NCI-H1048 (cell line): ENCODE measurements at places on chromosomes 11 and 22.

DNA sequence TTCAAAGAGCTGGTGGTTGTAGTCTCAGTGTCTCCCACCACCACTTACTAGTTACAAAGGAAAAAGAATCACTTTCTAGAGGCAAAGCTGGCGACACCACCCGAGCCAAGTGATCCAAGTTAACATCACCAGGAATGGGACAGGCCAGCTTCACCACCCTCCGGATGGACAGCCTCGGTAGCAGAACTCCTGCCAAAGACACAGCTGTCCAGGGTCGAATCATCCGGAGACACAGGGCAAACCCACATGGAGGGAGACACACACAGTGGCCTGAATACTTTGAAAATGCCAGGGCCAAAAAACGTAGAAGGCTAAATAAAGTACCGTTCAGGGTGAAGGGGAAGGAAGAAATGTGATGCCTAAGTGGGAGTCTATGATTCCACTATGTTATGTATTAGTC is 33.1 kb downstream of the KCNQ1 start:
- no peak for DNase-seq

DNA sequence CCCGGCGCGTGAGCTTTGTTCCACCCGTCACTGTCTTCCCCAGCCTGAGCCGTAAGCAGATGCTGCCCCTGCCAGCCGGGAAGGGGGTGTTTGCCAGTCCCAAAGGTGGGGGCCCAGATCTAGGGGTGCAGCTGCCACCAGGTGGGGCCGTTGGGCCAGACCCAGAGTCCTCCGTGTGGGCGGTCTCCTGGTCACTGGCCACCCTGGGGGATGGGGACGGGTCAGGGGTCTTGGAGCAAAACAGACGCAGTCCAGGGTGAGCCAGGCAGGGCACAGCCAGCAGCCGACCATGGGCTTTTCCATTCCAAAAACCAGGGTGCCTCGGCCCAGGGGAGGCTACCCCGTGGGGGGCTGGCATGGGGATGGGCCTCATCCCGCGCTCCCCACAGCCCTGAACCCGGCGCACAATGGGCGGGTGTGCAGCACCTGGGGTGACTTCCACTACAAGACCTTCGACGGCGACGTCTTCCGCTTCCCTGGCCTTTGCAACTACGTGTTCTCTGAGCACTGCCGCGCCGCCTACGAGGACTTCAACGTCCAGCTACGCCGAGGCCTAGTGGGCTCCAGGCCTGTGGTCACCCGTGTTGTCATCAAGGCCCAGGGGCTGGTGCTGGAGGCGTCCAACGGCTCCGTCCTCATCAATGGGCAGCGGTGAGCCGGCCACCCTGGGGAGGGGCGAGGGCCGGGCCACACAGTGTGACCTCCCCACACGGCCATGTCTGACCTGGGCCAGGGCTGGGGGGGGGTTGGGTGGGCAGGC is 3.5 kb downstream of the MUC5B start:
- DNase-seq: no peak

DNA sequence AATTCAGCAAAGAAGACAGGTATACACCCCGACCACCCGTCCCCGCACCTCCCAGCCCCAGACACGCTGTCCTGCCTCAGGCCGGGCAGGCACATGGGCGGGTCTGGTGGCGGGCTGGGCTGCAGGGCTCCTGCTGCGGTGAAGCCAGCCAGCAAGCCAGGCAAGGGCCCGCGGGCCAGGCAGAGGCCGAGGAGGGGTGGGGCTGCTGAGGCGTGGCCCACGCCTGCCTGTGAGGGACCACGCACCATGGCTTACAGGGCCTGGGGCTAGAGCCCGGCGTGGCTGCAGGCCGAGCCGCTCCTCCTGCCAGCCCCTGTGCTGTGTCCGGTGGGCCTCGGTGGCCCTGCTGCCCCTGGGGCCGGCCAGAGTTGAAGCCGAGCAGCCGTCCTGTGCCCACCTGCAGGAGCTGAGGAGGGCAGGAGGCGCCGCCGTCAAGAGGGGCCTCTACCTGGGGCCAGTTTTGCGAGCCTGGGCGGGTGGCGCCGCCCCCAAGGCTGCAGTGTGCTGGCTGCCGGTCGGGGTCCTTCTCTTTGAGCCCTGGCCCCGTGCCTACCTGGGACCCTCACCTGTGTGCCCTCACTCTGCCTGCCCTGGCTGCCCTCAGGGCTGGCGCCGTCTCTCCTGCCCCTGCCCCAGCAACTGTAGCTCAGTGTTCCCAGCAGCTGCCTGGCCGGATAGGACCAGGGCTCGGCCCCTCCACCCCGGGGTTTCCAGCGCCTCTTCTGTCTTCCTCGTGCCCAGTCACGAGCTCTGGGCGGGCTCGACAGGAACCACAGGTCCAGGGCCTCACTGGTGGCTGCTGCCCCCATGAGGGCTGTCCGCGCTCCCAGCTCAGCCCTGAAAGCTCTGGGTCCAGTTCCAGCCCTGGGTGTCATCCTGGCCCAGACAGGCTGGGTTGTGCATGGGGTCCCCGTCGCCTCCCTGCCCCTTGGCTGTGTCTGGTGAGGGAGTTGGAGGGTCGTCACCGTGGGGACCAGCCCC is 38.4 kb downstream of the MOB2 start:
- no peak for DNase-seq

DNA sequence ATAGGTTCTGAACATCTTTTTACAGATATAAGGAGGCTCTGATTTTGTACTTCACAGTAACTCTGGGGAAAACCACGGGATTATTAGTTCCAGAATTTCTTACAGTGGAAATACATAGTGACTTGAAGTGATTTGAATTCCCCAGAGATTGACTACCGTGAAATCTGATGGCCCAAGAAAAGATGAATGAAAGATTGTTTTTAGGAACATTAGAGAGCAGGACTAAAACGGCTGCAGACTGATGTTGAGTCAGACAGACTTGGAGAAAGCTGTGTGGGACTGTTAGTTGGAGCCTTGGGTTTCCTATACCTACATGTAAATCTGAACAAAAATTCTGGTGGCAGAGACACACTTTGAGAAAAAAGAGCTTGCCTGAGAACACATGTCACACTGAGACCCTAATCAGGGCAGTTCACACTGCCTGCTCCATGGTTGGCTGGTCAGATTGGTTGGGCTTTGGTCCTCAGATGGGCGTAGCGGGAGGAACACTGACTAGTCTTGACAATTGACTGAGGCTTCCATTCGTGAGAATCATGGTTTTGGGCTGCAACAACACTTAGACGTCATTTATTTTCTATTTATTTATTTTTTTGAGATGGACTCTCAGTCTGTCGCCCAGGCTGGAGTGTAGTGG is 6.8 kb downstream of the PPP6R3 start:
- DNase-seq: no peak

DNA sequence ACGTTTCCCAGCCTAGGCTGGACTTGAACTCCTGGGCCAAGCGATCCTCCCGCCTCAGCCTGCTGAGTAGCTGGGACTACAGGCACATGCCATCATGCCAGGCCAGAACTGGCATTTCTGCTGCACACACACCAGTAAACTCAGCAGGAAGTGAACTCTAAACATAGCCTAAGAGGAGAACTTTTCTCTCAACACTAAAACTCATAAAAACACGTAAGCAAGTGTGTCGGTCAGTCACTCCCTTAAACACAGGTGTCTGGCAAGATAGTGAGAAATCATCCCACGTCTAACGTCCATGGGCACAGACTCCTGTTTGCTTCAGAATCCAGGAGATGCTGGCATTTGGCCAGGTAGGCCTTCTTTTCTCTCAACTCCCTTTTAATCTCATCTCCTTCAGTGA is 104.8 kb downstream of the RPL27A start:
- DNase-seq: no peak

DNA sequence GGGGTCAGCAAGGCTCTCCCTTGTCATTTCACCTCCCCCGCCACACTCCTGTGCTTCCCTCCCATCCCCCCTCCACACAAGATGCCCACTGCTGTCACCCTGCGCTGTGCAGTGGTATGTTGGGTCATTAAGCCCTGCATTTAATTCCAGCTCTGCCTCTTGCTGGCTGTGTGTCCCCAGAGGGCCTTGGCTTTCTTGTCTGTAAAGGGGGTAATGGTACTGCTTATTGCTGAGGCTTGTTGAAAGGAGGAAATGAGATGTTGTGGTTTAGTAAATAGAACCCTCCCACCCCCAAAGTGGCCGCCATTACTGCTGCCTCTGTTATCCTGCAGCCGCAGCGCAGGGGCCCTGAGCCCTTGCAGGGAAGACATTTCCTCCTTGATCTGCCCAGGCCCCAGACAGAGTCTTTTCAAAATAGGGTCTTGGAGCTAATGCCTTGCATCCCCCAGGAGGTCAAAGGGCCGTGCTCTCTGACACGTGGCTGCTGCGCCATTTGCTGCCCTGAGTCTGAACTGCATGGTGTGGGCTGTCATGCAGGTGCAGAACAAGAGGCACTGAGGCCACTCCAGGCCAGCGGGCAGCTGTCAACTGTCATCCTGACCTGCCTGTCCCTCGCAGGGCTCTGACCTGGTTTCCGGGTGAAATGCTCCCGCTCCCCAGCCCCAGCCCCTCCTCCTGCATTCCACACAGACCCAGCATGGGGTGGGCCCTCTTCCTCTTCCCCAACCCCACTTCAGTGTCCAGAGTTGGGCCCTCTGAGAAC is 18.7 kb downstream of the PVALB start:
- no peak for DNase-seq

- DNase-seq: no peak
These were observed 662.6 kb downstream of the METTL15 start for GRCh38 chr11:28770806-28771205.

- no peak for DNase-seq
These were observed 10.5 kb downstream of the SYNGR1 start for GRCh38 chr22:39360242-39360641.

DNA sequence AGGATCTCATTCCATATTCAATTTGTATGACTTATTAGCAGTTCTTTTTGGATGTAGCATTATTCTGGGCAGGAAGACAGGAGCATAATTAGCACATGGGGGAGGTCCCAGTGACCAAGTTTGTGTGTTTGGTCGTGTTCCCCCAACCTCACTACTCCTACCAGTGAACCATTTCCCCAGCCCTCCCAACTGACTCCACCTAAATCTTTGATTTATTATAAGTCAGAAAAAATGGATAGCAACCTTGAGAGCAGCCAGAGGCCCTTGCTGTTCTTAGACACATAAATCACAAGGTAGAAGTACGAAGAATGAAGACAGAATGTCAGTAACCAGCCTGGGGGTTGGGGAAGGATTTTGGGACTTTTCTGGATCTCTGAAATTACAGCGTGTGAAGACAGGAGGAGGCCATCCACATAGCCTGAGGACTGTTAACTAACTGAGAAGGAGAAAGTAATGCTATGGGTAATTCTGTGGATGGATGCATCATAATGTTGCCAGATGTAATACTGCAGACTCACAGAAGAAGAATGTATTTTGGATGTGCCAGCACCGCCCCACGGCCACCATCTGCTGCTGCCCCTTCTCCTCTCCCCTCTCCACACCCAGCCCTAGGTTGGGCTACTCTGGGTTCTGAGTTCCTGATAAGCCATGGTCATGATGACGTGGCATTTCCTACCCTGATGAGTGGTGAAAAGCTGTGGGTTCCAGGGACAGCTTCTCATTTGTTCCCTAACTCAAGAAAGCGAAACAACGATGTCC is 124.3 kb upstream of the TTC12 start:
- no peak for DNase-seq

DNA sequence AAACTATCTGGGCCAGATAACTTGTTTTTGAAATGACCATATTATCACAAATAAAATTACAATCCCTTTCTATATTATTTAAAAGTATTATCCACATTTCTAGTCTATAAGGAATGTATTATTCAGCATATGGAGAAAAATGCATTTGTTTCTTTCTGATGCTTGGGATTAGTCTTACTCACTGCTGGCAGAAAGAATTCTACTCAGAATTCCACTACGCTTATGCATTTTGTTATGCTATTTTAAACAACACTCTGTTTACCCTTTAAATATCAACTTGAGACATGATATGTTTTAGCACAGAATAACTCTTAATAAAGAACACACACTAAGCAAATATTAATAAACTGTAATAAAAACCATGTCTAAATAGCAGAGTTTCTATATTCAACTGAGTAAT is 77.6 kb upstream of the ANO3 start:
- no peak for DNase-seq

GRCh38 chr11:58254936-58255335 is 13.1 kb downstream of the OR10W1 start:
- no peak for DNase-seq

DNA sequence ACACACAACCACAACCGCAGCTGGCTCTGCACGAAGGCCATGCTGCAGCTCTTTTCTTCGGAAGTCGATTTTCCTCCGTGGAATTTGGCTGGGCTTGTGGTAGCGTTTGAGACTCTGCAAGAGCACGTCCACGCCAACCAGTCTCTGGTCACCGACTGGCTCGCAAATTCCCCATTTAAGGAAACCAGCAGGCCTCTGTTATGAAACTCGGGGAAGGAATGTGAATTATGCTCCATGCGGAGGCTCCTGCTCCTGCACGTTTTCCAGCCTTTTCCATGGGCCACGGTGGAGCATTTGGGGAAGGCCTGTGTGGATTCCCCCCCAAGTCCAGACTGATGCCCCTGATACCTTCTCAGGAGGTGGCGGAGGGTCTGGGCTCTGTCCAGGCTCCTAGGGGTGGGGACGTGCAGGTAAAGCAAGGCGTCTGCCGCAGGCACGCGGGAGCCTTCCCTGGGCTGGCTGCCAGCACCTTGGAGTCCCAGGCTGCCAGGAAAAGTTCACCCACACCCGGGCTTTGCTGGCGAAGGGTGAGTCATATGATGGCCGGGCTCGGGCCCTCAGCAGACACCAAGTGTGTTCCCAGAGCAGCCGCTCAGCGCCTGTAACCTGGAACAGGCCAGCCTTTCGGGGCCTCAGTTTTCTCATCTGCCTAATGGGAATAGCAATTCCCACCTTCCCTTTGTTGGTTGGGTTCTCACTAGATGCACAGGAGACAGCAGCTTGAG is 41.9 kb downstream of the LRP5 start:
- no peak for DNase-seq

DNA sequence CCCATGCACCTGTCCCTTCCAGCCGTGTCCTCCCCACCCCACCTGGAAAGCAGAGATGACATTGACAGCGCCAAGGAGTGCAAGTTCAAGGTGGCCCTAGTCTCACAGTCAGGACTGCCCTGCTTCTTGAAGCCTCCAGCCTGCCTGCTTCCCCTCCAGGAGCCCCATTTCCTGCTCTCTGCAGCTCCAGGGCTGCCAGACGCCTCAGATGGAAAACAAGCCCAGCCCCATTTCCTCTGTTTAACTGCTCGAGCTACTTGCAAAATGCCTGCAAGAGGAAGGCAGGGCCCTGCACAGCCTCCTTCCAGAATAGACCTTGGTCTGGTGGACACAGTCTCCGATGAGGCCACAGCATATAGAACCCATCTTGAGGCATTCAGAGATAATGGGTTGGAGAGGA is 5.0 kb upstream of the DGKZ start:
- DNase-seq: no peak

- no peak for DNase-seq
These were observed 22.7 kb downstream of the CELSR1 start for GRCh38 chr22:46514592-46515207.

- no peak for DNase-seq
These were observed 21.6 kb downstream of the MAFF start for GRCh38 chr22:38223289-38223960.

- DNase-seq: no peak
These were observed 119.7 kb downstream of the ETS1 start for GRCh38 chr11:128467610-128468041.

DNA sequence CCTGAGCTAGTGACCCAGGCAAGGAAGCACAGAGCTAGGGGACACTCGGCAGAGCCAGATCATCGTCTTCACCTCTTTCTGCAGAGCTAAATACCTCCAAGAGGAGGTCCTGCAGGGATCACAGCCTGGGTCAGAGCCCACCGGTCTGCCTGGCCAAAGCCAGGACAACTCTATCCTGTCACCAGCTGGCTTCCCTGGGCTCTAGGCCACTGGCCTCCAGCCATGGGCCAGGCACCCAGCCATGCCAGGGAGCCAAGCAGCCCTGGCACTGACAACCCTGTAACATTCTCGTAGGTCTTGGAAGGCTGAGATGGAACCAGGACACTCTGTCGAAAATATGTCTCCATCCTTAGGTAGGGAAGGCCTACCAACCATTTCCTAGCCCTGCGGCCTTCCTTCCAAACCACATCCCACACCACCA is 270.1 kb downstream of the BUD13 start:
- no peak for DNase-seq
